T-helper 9 cell (primary cell): ENCODE measurements at places on chromosomes 16 and 17.

DNA sequence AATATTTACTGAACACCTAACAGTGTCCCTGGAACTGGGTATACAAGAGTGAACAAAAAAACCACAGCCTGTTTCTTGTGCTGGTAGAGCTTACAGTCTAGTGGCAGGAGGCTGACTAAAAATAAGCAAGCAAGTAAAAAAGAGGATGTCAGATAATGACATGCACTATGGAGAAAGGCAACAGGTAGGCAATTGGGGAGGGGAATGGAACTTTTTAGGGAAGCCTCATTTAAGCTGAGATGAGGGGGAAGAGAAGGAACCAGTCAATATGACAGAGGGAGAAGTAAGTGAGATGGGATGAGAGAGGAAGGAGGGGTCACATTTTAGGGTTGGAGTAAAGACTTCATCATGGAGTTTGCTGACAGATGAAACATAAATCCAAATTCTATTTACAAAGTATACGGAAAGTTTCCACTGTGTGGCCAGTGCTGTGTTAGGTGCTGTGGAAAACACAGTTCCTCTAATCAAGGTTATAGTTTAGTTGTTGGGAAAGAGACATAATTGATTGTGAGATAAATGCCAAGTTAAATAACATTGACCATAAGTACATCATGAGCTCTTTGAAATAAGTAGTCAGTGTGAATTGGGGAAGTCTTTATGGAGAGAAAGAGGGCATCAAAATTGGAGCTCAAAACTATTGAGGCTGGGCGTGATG is 251.4 kb downstream of the FTO start:
- no peak for DNase-seq

GRCh38 chr17:67256075-67256732 is 11.2 kb upstream of the HELZ start:
- no peak for DNase-seq

GRCh38 chr17:17900615-17901520 is 64.1 kb upstream of the SREBF1 start:
- no peak for DNase-seq

DNA sequence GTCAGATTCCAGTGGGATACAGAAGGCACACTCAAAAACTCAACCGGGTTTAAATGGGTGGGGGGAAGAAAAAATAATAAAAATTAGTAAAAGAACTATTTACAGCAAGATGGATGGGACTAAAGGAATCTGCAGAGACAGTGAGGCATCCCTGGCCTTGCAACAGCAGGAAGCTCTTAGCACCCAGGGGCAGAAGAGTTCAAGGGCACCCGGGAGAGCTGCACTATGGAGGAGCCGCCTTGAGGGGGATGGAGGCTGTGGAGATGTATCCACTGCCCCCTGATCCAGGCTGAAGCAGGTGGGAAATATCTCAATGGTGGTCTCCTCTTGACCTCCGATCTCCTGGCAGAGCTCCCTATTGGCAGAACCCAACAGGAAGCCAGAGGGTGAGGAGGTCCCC is 69.4 kb upstream of the NFAT5 start:
- DNase-seq, result no peak

DNA sequence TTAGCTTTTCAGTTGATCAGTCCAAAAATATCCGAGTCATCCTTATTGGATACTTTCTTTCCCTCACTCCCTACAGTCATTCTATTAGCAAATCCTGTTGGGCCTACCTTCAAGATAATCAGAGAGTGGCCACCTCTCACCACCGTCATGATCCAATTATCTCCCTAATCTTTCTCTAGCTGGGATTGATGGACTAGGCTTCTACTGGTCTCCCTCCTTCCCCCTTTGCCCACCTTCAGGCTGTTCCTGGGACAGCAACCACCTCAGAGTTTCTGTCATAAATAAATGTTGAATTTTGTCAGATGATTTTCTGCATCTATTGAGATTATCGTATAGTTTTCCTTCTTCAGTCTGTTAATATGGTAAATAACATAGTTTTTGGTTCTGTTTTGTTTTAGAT is 16.2 kb upstream of the RHBDL3 start:
- DNase-seq, result no peak

GRCh38 chr17:65171752-65172151 is 34.6 kb downstream of the RGS9 start:
- DNase-seq, result no peak
